ENCODE measurements at places on chromosomes 2 and 18. TPM values are rescaled to one million over a fixed set of nuclear protein-coding genes. Genes with fewer than 3 reads are reported as not detected.

DNA sequence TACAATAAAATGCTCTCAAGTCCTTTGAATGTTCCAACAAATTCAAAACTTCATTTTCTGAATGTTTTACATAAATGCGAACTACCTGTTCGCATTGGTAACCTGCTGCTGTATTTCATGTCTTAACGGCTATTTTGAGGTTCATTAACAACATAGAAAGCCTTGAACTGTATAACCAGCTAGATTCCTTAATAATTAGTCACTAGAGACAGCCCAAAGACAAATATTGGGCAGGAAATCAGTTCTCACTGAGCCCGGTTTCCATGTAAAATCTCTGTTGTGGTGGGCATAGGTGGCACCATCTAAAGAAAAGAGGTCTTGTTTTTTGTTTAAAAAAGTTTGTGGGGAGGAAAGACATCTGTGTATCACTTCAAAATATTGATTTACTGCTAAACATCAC is 29.2 kb downstream of the PDIA6 start:
- ATAC-seq = no peak

GRCh38 chr2:237708961-237709360 is 81.6 kb downstream of the LRRFIP1 start:
- no peak for ATAC-seq

Gene LAMA3
- total RNA-seq = 40.1 TPM

Gene ERICH2
- not detected for total RNA-seq

DNA sequence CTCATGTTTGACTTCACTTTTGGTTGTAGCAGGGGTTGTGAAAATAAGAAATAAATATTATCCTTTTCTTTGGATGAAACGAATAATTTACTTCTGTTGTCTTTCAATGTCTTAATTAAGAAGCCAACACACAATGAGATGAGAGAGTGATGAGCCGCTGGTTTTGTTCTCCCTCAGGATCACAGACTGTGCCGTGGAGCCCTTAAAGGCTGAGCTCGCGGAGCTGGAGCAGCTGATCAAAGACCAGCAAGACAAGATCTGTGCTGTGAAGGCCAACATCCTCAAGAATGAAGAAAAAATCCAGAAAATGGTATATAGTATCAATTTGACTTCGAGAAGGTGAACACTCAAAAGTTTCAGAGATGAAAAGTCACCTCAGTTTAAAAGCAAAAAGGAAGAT is 28.1 kb upstream of the ASB1 start:
- ATAC-seq = no peak

GRCh38 chr2:406876-407275 is 119.0 kb upstream of the ALKAL2 start:
- ATAC-seq = no peak

DNA sequence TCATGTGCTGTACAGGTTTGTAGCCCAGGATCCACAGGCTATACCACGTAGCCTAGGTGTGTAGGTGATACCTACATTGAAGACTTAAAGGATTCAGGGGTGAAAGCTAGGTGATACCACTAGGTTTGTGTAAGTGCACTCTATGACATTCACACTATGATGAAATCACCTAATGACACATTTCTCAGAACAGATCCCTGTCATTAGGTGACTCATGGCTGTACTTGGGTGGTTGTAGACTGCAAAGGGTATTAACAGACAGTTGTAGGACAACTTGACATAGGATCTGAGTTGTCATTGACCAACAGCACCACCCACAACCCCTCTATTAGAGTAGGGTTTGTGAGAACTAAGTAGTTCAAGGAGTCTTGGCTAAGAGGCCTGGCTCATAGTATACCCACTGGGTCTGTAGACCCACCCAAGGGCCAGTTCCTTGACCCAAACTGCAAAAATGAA is 27.7 kb upstream of the SMCHD1 start:
- ATAC-seq = peak; percentile 99

DNA sequence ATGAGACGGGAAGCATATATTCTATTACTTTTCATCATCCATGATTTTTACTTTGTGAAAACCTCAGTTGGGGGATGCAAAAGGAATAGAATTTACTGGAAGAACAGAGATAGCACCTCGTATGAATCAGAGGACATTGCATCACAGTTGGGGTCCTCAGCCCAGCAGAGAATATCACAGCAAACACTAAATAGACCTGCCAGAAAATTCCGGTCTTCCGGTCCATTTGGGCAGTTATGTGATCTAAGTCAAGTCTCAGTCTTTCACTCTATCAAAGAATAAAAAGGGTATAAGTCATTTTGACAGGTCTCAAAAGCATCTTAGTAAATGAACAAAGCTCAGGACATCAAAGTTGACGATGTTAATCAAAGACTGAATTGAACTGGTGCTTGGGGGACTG is 1100.6 kb downstream of the DPP10 start:
- no peak for ATAC-seq

DNA sequence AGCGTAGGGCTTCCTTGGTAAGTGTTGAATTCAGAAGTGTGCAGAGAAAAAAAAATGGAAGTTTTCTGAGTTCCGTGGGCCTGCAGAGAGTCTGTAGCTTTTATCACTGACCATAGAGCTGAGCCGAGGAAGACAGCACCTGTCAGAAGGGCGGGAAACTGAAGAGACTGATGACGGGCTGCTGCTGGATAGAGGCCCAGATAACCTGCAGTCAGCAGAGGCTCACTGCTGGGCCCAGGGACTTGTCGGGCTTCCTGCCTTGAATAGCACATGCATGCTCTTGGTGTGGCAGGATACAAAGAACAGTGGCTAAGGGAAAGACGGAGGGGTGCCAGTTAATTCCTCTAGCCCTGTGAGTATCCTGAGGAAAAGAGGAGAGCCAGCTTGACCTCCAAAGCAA is 166.4 kb downstream of the MGAT5 start:
- ATAC-seq = no peak

Gene CFAP210
- total RNA-seq = not detected

DNA sequence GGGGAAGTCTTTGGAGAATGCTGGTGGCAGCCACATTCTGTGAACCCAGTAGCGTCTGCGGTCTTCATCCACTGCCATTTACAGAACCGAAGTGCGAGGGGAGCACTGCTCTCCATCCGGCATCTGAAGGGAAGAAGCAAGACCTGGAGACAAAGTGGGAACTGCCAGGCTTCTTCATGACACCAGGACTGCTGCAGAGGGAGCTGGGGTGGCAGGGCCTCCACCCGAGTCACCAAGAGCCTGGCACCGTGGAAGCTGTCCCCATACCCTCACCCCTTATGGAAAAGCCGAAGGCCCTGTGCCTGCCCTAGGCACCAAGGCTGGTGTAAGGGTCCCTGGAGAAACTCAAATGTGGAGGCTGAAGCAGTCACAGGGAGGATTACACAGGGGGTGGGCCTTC is 79.8 kb downstream of the CIB4 start:
- no peak for ATAC-seq

DNA sequence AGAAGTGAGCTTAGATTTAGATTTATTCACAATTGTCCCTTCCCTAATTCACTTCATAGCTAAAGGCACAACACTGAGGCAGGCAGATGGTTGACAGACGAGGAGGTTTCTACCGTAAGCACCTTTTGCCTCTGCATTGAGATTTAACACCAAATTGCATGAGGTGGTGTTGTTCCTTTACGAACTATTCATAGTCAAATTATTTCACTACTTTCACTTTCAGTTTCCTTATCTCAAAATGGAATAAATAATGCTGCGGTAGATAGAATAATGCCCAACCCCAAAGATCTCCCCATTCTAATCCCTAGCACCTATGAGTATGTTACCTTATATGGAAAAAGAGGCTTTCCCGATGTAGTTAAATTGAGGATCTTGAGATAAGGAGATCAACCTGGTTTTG is 58.9 kb upstream of the LINC00305 start:
- no peak for ATAC-seq

- ATAC-seq = peak; percentile 31
These were observed 101.8 kb upstream of the NFU1 start for GRCh38 chr2:69538872-69539548.

Gene SLC20A1
- 18.5 TPM for total RNA-seq

DNA sequence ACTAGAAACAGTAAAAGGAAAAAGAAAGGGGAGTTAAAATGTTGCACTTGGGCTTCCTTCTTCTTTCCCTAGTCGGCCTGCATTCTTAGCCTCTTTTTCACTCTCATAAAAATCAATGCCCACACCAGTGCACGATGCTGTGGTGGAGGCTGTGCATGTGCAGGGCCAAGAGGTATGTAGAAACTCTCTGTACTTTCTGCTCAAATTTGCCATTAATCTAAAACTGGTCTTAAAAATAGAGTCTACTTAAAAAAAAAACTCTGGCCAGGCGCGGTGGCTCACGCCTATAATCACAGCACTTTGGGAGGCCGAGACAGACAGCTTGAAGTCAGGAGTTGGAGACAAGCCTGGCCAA is 11.1 kb downstream of the TRAPPC8 start:
- ATAC-seq = no peak

Gene ITGB6
- total RNA-seq = 24.2 TPM

DNA sequence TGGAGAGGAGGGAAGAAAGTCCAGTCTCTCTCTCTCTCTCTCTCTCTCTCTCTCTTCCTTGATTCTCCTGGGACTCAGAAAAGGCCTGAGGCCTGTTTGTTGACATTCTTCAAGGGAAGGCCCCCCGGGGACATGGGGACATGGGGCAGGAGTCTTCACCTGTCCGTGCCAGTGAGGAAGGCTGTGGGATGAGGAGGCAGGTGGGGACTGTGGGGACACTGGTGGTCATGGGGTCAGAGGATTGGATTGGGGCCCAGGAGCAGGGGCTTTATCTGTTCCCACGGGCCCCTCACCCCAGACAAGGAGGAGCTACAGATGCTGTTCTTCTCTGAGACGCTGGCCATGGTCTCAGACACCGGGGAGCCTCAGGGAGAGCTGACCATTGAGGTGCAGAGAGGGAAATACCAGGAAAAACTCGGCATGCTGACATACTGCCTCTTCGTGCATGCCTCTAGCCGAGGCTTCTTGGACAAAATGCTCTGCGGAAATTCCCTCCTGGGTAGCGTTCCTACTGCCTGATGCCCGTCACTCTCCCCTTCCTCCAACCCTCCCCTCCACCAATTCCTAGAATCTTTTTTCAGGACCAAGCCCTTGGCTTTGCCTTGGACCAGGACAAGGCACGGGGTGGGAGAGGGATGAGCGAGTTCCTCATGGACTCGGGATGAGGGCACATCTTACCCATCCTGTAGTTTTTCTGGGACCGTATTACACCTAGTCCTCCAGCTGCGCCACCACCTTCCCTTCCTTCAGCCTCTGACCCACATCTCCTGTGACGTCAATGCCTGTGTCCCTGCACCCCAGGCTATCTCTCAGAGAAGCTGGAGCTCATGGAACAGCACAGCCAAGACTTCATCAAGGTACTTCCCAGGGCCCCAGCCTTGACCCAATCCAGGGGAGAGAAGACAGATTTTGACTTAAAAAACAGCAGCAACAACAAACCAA is 850 bp downstream of the CATIP start:
- no peak for ATAC-seq

Gene MGAT4A
- total RNA-seq = 5.6 TPM

DNA sequence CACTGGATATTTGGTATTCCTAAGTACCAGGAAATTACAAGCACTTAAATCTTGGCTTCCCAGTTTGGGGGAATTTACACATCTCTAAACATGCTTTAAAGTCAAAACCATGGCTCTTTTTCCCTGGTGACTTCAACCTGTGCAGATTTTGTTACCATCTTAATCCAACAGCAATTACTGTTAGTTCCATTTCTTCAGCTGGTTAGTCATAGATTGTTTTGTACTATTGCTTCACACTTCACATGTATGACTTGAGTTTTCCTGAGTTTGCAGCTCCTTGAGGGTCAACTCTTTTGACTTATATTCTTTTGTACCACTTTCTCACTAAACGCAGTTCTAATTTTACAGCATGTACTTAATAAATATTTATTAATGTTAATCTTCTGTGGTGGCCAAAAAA is 203.4 kb upstream of the RND3 start:
- no peak for ATAC-seq

DNA sequence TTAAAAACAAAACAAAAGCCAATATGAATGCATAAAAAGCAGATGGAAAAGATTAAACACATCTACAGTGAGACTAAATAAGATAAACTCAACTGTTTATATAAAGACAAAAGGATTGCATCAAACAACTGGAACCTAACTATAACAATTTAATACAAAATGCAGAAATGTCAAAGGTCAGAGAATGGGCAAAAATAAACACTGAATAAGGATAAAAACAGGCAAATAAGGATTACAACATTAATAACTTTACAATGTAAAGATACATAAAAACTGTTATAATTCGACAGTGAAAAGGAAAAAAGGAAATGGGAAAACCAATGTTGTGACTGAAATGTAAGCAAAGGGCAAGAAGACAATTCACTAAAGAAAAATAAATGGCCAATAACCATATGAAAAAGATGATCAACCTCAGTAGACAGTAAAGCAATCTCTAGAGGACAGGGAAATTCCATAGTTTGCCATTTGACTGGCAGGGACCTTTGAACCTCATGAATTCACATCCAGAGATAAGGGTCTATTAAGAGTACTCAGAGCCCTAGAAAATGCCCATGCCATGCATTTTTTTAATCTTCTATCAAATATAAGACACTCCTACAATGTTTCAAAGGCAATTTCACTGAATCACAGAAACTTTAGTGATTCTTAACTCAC is 83.7 kb downstream of the TMEM131 start:
- no peak for ATAC-seq

DNA sequence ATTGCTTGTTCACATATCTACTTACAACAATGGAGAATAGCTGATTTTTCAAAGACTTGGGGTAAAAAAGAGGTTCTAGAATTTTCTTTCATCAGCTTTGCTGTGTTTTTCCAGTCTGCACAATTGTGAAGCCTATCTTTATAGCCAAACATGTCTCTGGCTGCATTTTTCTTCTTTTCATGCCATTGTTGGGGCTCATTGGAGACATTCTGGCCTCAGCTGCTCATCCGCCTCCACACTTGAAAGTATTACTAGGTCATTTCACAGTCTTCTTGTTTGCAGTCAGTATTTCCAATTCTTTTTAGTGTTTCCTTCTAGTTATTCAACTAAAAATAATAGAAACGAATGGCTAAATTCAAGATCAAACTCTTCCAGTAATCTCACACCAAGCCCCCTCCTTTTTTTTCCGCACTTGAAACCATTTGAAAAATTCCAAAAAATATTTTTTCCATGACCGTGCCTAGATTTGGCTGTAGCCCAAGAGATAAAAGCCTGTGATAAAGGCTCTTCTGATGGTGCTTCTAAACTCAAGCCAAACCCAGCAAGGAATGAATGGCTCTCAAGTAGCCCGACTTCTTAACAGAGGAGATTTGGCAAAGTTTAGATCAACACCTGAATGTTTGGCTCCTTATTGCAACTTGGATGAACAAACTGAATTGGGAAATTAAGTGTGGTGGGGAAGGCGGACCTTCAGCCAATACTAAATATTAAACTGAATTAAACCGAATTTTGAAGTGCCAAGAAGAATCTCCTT is 103.4 kb downstream of the NRP2 start:
- no peak for ATAC-seq

Gene ASPRV1
- 0.16 TPM for total RNA-seq

GRCh38 chr2:130327703-130328527 is 14.8 kb upstream of the IMP4 start:
- peak; percentile 52 for ATAC-seq

Gene LDLRAD4
- 3.0 TPM for total RNA-seq

Gene SLC4A5
- total RNA-seq = 0.56 TPM

Gene ACADL
- 0.32 TPM for total RNA-seq
